ENCODE measurements at places on chromosomes 6 and 20.
A peak's percentile ranks its signal among the peaks of the same experiment; 100 is the strongest.

GRCh38 chr20:46151936-46152335 is 33.8 kb downstream of the CD40 start:
- DNase-seq = peak; percentile 65

DNA sequence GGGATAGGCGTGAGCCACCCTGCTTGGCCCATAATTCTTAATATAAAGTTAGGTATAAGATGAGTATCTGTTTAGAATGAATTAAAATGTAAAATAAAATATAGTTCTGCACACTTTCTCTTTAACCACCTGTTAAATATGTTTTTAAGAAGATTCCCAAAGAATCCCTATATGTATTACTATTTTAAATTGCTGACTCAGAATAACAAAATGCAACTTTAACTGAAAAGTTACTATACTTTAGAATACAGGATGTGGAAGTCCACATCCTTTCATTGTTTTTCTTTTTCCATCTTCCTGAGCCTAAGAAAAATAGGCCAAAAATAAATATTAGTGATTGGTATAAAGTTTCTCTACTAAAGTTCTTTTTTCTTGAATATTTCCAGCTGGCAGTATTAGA is 325.6 kb upstream of the EYS start:
- DNase-seq = no peak

- no peak for DNase-seq
These were observed 100.3 kb upstream of the EXOC2 start for GRCh38 chr6:793261-793660.

GRCh38 chr20:39082622-39083398 is 120.7 kb downstream of the DHX35 start:
- no peak for DNase-seq

DNA sequence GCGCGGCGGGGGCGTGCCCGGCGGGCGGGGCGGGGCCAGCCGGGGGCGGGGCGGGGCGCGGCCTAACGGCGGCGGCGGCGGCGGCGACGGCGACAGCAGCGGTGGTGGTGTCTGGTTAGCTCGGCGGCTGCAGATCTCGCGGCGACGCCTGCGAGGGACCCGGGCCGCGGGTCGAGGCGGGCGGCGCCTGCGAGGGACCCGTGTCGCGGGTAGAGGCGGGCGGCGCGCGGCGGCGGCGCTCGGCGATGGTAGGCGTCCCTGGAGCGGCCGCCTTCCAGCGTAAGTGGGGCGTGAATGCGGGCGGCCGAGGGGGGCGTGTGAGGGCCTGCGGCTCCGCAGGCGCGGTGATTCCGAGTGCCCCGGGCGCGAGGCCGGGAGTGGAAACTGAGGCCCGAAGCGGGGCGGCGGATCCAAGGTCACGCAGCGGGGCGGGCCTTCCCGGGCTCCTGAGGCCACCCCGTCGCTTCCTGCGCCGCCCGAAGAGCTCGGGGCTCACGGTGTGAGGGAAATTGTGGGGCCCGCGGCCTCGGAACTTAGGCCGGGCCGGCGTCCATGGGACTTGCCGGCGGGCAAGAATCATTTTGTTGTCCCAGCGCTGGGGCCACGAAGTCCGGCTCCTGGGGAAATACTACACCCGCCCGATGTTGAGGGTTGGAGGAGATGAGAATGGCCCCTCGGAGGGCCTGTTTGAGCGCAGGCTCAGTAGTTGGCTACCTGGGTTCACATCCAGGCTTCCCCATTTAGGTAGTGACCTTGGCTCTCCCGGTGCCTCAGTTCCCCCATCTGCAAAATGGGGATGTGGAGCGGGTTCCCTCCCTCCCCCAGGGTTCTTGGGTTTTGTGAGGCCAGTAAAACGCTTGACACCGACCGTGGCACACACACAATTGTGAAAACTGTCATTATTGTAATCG is at the start of gene CBFA2T2:
Gene CBFA2T2, plus strand, starts transcription at position 74 of the 911 bp plus-strand sequence. Its CDS starts 172 bp downstream, at position 246.
- no peak for DNase-seq

GRCh38 chr20:22904386-22904785 is 130.7 kb upstream of the SSTR4 start:
- DNase-seq = no peak

GRCh38 chr6:113328886-113329381 is 528.2 kb upstream of the MARCKS start:
- DNase-seq = no peak

DNA sequence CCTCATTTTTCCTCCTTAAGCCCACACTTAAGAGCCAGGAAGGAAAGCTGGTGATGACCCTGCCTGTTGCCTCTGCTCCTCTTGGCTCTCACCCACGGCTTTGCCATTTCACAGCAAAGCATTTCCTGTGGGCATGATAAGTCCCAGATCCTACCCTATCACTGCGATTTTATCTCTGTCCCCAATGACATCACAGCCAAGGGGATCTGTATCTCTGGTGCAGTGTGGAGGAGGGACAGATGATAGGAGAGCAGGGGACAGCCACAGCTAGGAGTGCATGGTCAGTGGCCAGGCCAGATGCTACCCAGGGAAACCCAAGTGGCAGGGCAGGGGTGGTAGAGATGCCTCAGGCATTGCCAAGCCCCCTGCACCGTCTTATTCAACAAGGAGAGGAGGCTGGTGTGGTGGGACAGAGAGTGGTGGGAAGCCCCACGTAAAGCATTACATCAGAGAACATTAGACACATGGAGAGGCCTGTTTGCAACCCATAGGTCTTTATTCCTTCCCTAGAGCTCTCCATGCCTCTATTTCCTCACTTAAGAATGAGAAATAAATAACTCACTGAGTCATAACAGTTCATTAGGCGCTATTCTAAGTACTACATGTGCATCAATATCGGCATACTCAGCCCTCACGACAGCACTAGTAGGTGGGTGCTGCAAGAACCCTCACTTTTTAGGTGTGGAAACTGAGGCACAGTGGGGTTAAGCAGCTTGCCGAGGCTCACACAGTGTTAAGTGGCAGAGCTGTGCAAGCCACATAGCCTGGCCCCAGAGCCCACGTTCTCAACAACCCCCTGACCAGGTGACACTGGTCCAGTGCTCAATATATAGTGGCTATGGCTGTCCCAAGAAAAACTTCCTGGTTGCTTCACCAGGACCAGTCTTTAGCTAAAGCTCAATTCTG is 4.6 kb downstream of the TFEB start:
- no peak for DNase-seq

- DNase-seq = no peak
These were observed 9.2 kb downstream of the PDCD2 start for GRCh38 chr6:170575250-170575649.

DNA sequence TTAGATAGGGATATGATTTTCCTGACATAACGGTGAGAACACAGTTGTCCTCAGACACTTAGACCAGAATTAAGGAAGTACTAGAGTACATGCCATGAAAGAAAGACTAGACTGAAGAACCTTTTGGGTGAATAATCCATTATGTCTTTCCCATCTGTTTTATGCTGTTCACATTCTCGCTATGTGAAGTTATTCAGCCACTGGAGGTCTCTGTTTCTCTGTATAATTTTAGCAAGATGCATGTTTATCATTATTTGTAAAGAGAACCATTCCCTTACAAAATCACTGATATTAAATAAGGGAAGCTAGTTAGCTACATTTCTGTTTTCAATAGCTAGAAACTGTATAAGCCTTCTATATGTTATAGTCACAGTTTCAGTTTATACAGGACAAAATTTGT is 391.9 kb downstream of the CD109 start:
- no peak for DNase-seq

- no peak for DNase-seq
These were observed 81.8 kb downstream of the JAG1 start for GRCh38 chr20:10591946-10592521.

GRCh38 chr6:157170535-157170934 is 152.8 kb downstream of the TMEM242 start:
- no peak for DNase-seq

- peak; percentile 75 for DNase-seq
These were observed 29.9 kb upstream of the ZNF184 start for GRCh38 chr6:27502508-27503435.

GRCh38 chr6:13273931-13274706 is 54.2 kb downstream of the TBC1D7 start:
- DNase-seq = no peak

DNA sequence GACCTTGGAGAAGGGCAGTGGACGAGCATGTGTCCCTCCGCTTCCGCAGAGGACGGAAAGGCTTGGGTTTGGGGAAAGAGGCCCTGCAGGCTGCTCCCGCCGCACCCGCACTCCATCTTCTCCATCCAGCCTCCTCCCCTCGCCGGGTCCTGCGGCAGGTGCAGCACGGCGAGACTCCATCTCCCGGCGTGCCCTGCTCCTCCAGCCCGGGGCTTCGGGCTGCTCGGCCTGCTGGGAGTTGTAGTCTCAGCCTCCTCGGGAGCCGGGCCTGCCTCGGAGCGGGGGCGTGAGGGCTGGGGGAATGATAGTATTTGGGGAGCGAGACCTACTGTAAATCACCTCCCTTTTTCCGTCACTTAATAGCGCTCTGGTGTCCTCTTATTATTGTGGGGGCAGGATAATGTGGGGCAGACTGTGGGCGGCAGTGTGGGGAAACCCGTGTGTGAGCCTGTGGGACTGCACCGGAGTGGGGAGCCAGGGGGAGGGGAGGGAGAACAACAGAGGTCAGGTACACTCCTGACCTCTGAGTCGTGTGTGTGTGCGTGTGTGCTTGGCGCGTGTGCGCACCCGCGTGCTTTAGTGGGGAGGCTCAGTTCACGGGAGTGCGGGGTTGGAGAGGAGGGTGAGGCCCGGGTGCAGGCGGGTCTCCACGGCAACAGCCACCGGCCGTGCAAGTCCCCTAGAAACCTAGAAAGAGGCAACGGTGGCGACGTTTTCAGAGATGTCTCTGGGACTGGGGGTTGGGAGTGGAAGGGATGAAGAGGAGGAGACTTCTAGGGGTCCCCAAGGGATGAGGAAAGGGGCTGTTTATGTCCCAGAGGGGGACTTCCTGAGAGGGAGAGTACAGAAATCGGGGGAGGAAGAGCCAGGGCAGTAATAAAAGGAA is 4.1 kb downstream of the TTBK1 start:
- DNase-seq = peak; percentile 93

- DNase-seq = peak; percentile 84
These were observed 55.0 kb upstream of the KCNK16 start for GRCh38 chr6:39377539-39377950.

GRCh38 chr6:32551410-32551809 is 21.3 kb upstream of the HLA-DRB5 start:
- no peak for DNase-seq

GRCh38 chr6:154440022-154440421 is 70.5 kb downstream of the CNKSR3 start:
- no peak for DNase-seq

- DNase-seq = peak; percentile 98
These were observed 23.9 kb downstream of the MYH7B start for GRCh38 chr20:34979366-34980153.

DNA sequence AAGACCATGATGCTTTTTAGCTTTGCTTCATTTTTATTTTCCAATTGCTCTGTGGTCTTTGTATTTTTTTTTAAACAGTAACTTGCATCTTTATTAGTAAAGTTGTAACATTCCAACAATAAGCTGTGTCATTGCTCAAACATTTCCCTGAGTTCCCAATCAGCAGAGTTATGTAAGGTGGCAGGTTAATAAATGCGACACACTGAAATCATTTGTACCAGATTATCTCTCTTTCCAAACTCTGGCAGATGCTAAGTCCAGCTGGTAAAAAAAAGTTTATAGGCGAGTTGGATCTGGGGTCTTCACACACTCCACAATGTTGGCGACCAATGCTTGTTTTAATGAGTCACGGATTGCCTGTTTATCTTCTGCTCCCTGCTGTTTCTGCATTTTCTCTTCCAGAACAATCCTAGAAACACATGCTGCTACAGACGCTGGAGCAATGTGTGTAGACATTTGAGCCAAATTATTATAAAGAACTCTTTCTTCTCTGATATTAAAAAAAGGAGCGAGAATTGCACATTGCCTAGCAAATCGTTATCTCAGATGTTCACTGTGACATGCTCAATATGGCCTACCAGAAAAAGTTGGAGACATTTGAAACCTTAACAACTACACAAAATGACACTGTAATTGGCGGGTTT is 113.6 kb upstream of the IFNGR1 start:
- no peak for DNase-seq

DNA sequence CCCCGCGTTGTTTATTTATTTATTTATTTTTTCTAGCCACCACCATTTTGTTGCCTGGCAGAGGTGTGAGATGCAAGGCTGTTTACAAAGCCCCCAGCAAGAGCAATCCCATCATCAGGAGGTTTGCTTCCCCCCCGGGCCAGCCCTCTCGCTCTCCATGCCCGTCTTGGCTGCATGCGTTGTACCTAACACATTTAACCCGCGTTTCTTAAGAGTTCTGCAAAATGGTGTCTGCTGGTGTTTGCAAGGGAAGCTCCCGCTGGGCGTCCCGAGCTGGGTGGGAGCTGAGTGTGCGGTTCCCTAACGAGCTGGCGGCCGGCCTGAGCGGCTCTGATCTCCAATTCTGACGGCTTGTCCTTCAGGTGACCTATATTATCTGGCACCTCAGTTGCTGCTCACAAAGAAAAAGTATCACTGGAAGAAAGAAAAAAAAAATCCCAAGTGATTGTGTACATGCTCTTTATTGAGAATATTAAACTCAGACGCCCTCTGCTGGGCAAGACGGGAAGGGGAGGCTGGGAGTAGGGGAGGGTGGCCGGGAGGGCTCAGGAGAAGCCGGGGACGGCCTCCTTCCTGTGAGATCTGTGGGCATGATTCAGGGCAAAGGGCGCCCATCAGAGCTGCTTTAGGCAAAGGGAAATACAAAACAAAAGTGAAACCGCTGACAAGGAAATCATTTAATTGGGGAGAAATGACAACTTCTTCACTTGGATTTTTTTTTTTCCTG is 154.8 kb downstream of the BCAS1 start:
- DNase-seq = peak; percentile 87

- no peak for DNase-seq
These were observed 36.2 kb downstream of the FYN start for GRCh38 chr6:111837007-111837406.

DNA sequence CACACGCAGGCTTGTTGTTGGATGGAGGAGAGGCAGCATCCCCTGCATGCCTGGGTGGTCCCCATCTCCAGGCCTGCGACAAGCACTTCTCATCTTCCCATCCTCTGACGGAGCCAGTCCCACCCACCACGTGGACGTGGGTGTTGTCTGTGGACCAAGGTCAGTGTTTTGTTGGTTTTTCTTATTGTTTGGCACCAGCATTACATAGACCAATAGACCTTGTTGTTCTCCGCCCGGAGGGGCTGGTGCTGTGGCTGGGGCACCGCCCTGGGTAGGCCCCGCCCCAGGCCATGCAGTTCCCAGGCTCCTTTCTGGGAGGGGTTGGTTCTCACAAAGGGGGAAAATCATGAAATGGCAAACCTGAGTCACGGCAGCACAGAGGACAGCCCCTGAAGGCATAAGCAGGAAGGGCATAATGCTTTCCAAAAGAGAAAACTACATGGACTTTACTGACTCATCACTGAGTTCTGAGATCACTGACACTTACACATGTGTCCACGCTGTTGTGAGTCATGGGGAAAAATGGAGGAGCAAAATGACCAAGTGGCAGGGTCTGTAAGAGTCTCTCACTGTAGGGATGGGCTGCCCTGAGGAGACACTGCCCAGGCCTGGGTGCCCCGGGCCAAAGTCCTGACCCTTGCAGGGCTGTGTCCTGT is 90.8 kb downstream of the THBS2 start:
- no peak for DNase-seq

DNA sequence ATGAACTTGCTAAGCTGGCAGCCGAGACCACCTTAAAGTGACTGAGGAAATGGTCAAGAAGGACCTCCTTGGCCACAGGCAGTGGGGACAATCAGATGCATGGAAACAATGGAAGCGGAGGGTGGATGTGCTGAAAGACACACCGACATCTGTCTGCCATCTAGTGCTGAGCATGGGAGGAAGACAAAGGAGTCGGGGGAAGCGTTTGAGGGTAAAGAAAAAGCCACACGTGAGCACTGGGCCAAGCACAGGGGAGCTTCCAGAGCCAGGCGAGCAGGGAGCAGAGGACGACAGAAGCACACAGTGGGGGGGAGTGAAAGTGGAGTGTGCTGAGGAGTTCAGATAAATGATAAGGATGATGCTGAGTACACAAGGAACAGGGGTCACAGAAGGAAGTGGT is 367.8 kb downstream of the ZFAND3 start:
- peak; percentile 41 for DNase-seq
